ENCODE measurements at places on chromosomes 7 and 10. TPM values are rescaled to one million over a fixed set of nuclear protein-coding genes. Genes with fewer than 3 reads are reported as not detected.

Gene STRIP2
- 2.1 TPM for total RNA-seq

DNA sequence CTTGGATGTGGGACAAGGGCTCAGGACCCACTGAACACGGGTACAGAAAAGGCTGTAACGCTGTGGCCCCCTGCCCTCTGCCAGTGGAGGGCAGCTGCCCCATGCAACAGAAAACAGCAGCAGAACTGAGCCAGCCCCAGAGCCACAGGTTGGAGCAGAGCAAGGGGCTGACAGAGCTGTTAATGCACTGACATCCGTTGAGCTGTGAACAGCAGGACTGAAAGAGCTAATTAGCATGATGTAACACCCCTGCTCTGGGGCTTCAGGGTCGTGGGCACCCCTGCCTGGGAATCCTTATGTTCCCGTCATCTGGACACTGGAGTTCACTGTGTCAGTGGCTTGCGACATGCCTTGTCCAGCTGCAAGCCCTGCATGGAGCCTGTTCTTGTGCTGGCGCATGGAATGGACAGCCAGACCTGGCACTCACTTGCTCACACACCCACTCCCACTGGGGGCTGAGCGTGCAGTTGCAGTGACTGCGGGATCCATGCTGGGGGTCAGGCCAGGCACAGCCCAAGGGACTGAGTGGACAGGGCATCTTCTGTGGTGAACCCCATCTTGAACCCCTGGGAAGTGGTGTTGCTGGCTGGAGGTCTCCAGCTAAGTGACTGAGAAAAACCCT is 293.7 kb downstream of the DNAJB9 start:
- DNase-seq = no peak

Gene GHRHR
- total RNA-seq = 12.3 TPM

GRCh38 chr10:93954726-93955363 is 38.9 kb upstream of the PLCE1 start:
- no peak for DNase-seq

DNA sequence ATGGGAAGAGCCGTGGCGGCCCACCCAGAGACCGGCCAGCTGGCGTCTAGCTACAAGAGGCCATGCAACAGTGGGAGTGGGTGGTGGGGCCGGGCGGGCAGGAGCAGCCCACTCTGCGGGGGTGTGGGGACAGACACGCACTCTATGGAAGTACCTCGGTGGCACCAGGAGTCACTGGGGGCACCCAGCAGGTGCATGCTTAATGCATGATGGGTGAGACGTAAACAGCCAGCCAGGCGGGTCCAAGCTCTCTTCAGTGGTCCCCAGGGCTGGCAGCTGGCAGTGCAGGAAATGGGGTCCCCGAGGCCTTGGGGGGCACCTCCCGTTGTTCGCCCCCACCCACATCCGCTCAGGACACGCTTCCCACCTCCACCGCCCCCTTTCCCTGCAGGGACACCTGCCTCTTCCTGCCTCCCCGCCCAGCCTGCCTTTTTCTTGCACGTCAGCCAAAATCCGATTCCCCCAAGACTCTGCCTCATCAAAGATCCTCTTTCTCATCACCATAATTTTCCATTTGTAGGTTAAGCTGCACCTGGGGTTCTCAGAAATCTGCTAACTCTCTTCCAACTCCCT is 22.6 kb upstream of the PSMG3 start:
- DNase-seq = no peak

- no peak for DNase-seq
Measured at GRCh38 chr10:71632896-71633600, 86.5 kb downstream of the C10orf105 start.

Gene GPR37
- 3.7 TPM for total RNA-seq

GRCh38 chr7:86955895-86956503 is 103.5 kb downstream of the ELAPOR2 start:
- no peak for DNase-seq

DNA sequence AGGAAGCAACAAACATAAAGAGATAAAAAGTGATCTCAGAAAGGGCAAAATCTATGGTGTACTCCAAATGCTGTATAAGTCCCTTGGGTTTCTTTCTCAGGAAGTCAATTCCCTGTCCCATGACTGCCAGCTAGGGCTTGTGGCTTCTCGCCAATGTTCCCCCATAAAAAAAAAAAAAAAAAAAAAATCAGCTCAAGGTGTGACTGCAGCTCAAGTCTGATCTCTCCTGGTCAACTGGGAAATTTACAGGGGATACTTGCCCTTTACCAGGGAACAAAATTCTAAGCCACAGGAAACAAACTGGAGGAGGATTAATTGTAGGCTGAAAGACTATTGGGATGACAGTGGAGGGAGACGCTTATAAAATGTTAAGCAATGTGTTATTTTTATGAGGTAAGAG is 76.0 kb downstream of the PCGF5 start:
- DNase-seq = no peak

All from mucosa of gallbladder (tissue), 1 donor.